Kidney (tissue), 22 donors: ENCODE measurements at places on chromosomes 16 and 17. TPM values are rescaled to one million over a fixed set of nuclear protein-coding genes. Genes with fewer than 3 reads are reported as not detected.
A peak's percentile ranks its signal among the peaks of the same experiment; 100 is the strongest.

Gene HIC1
- 2.7 TPM for polyA plus RNA-seq

Gene CX3CL1
- 39.1 TPM for polyA plus RNA-seq

Gene OR1F1
- polyA plus RNA-seq = not detected

Gene MPP3
- polyA plus RNA-seq = 3.2 TPM

Gene CYBC1
- polyA plus RNA-seq = 38.2 TPM

Gene ACSM5
- polyA plus RNA-seq = 22.8 TPM

Gene ACE
- polyA plus RNA-seq = 12.9 TPM

GRCh38 chr16:69590590-69590989 lies 24.8 kb downstream of the NFAT5 start:
- DNase-seq = no peak

DNA sequence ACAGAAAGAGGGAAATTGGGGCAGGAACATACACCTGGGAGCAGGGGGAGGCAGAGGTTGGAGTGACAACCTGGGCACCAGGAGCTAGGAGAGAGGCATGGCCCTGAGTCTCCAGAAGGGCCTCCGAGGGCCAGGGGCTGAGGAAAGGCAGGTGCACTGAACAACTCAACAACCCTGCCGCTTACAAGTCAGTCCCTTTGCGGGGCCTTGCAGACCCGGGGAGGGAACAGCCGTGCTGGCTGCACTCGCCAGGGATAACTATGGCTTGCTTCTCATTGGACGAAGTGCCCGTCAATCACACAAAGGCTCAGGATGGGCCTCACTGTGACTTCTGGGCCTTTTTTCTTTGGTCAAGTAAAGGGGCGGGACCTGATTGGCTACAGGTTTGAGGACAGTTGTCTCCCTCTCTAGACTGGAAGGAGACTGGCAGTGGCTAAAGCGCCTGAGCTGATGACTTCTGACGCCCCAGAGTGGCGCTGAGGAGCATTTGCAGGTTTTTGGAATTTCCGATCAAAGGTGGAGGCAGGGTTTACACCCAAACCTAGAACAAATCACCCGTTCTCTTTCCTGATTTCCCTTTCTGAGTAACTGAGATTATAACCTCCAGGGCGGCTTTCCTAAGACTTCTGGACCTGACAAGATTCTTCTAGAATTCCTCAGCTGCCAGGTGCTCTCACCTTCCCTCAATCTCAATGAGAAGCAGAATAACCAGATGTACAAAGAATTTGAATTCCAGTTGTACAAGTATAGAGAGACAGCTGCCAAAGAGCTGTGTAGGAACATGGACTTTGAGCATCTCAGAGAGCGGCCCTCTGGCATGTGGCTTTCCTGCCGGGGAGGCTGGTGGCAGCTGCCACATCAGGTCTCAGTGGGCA lies 27.6 kb upstream of the ST6GALNAC2 start:
- no peak for DNase-seq

- no peak for DNase-seq
Observed at GRCh38 chr16:26087091-26087490, 395.3 kb downstream of the HS3ST4 start.

DNA sequence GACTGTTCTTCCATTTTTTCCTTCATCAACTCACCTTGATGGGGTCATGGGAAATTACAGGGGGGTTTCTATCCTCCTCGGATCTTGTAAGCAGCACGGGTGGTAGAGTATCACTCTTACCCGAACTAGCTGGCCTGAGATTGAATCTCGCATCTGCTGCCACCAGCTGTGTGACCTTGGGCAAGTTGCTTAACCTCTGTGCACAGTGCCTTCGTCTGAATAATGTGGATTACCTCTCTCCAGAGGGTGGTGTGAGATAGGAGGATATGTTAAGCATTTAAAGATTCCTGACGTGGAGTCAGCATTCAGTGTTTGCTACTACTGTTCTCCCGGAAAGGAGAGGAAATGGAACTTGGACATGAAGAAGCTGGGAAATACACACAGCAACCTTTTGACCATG lies 24.4 kb downstream of the LASP1 start:
- DNase-seq = no peak

GRCh38 chr16:73172973-73173709 lies 125.2 kb upstream of the ZFHX3 start:
- DNase-seq = peak; percentile 48

GRCh38 chr17:7750321-7750821 lies 32.8 kb downstream of the DNAH2 start:
- no peak for DNase-seq

DNA sequence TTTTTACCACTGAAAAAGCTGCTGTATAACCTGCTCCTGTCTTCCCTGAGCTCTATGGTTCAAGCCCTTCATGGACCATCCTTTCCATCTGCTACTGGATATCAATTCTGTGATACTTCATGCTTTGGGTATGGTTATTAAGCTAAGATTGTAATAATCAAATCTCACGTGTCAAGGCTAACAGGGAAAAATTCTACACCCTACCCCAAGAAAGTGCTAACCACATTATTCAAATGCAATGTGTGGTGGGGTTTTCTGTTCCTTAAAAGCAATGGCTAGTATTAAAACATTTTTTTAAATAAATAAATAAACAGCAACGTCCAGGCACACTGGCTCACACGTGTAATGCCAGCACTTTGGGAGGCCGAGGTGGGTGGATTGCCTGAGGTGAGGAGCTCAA lies 65.9 kb downstream of the SPAG9 start:
- DNase-seq = no peak

GRCh38 chr17:80925688-80926335 lies 65.8 kb upstream of the CHMP6 start:
- no peak for DNase-seq

DNA sequence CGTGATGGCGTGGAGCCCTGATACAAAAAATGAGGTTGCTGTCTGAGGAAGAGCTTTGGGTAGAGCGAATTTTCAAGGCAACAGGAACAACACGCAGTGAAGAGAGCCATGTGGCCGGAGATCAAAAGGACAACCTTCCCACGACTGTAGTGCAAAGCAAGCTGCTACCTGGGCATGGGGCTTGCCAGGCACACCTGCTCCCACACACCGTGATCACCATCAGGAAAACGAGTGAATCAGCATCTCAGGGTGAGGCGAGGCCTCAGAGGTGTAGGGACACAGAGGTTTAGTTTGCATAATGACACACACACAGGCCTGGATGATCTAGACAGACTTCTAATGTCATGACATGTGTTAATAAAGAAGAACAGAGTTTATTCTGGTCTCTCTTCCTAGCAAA lies 65.7 kb downstream of the PARN start:
- no peak for DNase-seq

- no peak for DNase-seq
Observed at GRCh38 chr16:77043076-77043475, 147.9 kb upstream of the MON1B start.

DNA sequence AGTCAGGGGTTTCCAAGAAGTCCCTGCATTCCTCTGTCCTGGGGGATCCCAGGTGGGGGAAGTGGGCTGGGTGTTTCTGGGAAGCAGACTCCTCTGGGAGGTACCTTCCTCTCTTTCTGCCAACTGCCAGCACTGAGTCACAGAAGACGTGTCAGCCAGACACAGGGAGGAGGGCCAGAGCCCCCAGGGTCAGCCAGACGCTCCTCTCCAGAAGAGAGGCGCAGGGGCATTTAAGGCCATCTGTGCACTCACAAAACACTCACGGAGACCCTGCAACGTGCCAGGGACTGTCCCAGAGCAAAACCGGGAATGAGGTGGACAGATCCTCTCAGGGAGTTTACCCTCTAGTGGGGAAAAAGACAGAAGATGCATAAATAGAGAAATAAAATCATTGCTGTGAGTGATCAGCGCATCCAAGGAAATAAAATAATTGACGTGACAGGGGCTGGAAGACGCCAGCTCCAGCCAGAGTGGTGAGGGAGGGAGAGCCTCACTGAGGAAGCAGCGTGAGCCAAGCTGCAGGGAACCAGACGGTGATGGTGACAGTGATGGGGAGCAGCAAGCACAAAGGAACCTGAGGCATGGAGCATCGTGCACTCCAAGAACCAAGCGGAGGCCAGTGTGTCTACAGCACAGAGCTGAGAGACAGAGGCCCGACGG lies 105.4 kb downstream of the ZNF423 start:
- no peak for DNase-seq

GRCh38 chr16:27410761-27411160 lies 8.8 kb downstream of the IL21R start:
- no peak for DNase-seq

- no peak for DNase-seq
Observed at GRCh38 chr17:82215095-82215971, 2.7 kb upstream of the CCDC57 start.

GRCh38 chr17:1505586-1505985 lies 10.8 kb downstream of the INPP5K start:
- DNase-seq = no peak

GRCh38 chr16:35409503-35409902 lies 1950.1 kb downstream of the TP53TG3F start:
- DNase-seq = no peak

DNA sequence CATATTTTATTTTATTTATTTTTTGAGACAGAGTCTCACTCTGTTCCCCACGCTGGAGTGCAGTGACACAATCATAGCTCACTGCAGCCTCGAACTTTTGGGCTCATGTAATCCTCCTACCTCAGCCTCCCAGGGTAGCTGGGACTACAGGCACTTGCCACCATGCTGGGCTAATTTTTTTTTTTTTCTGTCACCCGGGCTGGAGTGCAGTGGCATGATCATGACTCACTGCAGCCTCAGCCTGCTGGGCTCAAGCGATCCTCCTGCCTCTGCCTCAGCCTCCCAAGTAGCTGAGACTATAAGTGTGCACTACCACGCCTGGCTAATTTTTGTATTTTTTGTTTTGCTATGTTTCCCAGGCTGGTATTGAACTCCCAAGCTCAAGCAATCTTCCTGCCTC lies 17.1 kb downstream of the UNC45B start:
- no peak for DNase-seq
